ENCODE measurements at places on chromosomes 11 and 22.

DNA sequence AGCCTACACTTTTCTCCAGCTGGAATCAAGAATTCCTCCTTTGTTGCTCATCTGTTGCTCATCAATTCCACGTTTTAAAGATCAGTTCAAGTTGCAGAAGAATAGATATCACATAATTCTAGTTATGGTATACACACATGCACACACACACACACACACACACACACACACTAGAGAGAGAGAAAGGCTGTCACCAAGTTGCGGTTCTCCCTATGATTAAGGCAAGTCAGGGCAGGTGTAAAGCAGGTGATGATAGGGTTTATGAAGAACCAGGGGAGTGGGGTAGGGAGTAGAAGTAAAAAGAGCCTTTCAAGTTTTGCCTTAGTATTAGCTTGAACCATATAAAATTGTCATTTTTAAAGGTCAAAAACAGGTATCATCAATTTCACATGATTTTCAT is 31.7 kb upstream of the TMPRSS4 start:
- no peak for DNase-seq

GRCh38 chr11:97902828-97903227 is 1117.9 kb upstream of the CNTN5 start:
- DNase-seq: no peak

DNA sequence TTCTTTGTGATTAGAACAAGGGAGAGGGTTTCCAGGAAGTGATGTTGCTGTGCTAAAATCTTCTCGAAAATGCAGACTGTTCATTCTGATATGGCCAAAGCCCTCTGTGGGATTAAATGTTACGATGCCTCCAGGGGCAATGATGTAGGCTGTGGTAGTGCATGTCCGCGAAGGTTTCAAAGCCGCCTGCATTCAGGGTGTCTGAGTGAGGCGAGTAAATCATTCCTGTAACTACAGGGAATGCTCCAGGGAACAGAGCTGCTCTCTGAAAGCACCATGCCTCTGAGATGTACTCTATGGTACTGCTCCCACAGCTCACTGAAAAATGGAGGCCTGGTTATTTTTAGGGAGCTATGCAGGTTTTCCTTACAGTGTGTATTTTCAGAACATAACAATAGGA is 21.2 kb downstream of the PDGFD start:
- DNase-seq: no peak

GRCh38 chr22:39466228-39467006 is 9.6 kb downstream of the MGAT3 start:
- DNase-seq: no peak

GRCh38 chr11:114819028-114819427 is 140.7 kb downstream of the NXPE2 start:
- DNase-seq: no peak

DNA sequence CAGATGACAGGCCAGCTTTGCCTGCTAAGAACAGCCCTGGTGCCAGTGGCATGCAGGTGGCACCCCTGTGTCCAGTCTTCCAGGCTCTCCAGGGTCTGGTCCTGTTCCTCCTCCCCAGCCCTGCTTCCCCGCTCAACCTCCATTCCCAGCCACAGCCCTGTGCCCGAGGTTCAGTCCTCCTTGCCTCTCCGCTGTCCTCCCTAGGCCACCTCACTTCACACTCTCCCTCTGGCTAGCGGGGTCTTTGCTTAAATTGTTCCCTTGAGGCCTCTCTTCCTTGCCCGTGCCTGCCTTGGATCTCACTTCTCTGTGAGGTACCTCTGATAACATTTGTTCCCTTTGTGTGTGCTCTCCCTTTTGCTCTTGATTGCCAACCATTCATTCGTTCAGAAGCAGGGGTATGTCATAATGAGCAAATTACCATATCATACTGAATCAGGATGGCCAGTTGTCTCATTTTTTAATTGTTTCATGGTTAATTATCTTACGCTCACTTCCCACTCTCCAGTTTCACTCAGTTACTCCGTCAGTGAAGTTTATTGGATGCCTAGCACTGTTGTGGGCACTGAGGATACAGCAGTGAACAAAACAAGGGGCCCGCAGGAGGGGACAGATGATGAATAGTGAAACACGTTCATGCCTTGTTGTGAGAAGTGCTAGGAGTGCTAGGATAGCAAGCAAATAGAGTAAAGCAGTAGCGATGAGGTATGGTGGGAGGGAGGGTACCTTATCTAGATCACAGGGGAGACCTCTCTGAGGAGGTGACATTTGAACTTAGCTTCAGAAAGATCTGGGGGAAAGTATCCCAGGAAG is 7.4 kb downstream of the BMAL1 start:
- DNase-seq: no peak

GRCh38 chr11:69230856-69231425 is 63.0 kb upstream of the MYEOV start:
- DNase-seq: no peak

- no peak for DNase-seq
These were observed 25.8 kb upstream of the C11orf96 start for GRCh38 chr11:43916621-43917020.

GRCh38 chr11:16981651-16982194 is 32.5 kb downstream of the PLEKHA7 start:
- DNase-seq: no peak

DNA sequence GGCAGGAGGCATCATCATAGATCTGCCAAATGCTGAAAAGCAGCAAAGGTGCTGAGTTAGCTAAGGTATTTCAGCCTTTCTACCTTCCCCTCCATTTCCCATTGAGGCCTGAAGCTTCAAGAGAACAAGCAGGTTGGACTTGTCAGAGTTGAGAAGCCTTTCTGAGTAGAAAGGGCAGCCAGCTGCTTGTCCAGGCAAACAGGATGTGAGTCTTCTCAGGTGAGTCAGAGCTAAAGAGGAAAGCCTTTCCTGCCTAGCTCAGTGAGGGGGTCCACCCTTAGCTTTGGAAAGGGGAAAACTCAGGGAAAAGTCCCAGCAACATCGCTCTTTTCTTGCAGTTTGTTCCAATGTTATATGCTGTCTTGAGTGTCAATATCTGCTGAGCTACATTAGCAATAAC is 13.2 kb upstream of the MPZL2 start:
- DNase-seq: no peak

DNA sequence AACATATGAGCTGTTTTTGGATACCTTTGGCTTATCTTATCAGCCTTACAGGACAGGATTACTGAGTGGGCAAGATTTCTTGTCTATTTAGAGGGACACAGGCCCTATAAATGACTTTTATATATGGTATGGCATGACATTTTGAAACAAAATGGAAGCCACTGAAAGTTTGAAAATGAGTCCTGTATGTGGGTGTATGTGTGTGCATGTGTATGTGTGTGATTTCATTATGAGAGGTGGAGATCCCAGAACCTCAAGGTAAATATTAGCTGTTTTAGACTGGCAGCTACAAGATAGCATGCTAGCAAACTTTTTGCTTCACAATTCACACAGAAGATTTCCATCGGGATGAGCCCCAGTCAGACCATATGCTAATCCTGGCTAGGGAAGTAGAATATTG is 970.5 kb upstream of the CCDC90B start:
- DNase-seq: no peak

DNA sequence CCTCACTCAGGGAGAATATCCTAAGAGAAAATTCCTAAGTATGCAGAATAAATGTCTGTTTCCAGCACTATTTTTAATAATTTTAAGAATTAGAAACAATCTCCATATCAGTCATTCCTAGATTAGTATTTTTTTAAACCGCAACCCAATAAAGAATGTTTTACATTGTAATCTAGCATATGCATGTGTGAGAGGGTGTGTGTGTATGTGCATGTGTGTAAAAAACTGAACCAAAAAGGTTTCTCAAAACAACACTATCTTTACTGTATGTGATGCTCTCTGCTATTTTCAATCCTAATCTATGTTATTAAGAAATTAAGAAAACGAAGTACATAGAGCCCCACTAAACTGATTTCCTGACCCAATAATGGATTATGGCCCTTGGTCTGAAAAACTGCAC is 90.6 kb upstream of the AKIP1 start:
- DNase-seq: no peak

DNA sequence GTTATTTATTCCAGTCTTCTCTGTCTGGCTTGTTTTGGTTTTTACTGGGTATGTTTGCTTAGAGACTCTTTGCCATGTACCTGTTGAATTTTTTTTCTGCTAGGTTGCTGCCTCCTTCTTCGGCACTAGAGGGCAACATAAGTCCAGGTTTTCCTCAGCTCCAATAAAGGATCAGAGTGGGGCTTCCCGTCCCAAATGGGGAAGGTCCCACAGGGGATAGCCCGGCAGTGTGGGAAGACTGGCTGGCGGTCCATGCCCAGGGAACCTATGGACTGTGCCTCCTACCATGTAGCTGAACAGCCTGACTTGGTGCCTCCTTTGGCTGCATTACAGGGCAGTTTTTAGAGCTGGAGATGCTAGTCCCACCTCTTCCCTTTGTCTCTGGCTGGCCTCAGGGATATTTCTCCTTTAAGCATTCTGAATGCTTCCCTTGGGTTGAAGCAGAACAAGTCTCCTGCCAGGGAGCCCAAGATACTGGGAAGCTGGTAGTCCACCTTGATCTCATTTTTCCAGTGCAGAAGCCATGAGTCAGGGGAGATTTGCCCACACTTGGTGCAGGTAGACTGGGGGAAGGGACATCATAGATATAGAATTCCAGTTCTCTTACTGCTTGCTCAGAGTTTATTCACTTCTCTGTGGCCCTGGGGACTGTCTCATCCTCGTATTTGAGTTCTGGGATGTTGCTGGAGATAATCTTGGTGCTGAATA is 60.2 kb downstream of the BRD1 start:
- DNase-seq: no peak

DNA sequence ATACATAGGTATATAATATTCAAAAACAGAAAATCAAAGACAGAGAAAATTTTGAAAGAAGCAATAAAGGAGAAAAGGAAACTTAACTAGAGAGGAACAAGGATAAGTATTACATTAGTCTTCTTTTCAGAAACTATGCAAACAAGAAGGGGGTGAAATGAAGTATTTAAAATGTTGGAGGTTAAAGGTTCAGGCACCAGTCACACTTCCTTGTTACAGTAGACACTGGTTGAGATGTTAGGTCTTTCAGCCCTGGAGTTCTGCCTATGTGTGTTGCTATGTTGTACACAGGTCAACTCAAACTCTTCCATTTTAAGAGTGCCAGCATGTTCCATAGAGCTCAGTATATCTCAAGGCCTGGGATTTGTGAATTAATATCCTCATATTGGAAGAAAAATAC is 6.0 kb upstream of the MS4A4A start:
- no peak for DNase-seq

- no peak for DNase-seq
These were observed 333.9 kb upstream of the KIRREL3 start for GRCh38 chr11:127334466-127334865.

GRCh38 chr11:104036588-104036987 is at the start of gene DDI1:
TSS of gene DDI1 (plus strand) at chr11:104036640. CDS start at chr11:104036823, 183 bp downstream.
- no peak for DNase-seq

DNA sequence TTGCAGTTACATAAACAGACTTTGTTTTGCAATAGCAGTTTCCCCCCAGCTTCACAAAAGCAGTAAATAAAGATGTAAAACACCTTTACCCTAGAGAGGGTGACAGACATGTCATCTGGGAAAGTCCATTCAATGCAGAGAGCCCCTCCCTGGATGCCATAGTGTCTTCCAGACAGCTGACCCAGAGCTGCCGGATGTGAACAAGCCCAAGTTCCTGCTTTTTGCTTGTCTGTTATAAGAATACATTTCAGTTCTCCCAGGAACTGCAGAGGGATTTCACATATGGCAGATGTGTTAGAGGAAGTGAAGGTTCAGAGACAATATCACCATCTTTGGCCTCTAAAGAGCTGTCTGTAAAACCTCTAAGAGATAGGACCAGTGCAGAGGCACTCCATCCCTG is 48.9 kb downstream of the RELT start:
- no peak for DNase-seq

DNA sequence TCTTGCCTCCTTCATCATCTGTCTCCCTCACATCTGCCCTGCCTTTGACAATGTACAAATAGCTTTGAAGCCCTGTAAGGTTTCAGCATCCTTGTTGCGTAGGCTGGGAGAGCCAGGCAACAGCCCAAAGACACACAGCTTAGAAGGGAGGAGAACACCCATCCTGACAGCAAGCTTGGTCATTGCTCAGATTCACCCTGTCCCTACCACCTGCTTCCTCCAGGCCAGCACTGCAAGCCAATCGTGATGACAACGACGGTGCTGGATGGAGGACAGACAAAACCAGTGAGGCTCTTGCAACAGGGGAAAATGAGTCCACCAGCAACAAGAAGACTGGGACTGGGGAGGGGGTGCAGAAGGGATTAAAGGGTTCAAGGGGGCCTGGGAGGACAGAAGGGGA is 32.9 kb upstream of the CD5 start:
- no peak for DNase-seq

DNA sequence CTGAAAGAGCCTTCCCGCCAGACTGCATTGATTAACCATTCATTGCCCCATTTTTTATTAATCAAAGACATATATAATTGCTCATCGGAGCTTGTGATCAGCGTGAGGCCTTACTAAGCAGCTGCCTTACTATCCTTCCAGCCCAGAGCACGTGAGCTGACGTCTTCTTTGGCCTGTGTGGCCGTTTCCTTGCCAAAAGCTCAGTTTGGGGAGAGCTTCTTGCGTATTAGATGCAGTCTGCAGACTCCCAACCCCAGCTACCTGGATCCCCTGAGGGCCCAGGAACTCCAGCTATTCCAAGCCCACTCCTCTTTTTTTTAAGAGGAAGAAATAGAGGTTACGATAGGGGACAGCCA is 784 bp upstream of the SLC43A3 start:
- DNase-seq: no peak

DNA sequence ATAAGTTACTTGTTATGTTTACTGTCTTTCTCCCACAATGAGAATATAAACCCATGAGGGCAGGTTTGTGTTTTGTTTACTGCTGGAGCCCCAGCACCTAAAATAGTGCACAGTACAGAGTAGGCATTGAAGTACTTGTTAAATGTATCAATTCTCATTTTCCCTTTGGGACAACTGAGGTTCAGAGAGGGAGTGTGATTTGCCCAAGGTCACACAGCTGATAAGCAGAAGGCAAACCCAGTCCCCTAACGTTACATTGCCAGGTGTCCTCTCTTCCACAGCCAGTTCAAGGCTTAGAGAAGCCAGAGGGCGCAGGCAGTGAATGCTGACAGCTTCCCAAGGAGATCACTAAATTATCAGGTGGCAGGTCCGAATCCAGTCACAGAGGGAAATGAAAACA is 16.8 kb downstream of the ZMAT5 start:
- no peak for DNase-seq

DNA sequence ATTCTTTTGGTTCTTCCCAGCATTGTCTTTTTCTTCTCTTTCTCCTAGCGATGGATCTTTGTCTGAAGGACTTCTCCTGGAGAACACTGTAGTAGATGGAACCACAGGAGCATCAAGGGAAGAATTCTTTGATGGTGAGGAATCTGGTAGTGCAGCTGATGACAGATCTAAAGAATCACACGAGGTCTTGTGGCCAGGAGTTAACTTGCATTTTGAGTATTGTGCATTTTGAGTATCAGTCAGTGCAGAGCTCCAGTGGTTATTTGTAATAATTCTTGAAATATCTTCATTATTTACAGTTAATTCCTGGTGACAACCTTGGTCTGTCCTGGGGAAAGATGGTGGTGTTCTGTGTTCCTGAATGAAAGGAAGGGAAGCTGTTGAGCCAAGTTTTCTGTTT is 14.5 kb upstream of the POGLUT3 start:
- DNase-seq: no peak

- no peak for DNase-seq
These were observed 31.9 kb upstream of the GGTLC2 start for GRCh38 chr22:22612516-22612915.

- peak; percentile 59 for DNase-seq
These were observed at the start of gene USP47 for GRCh38 chr11:11841723-11842420. TSS of gene USP47 (plus strand) at chr11:11841972. CDS start at chr11:11842186, 214 bp downstream.

- no peak for DNase-seq
These were observed 56.6 kb downstream of the SYT13 start for GRCh38 chr11:45229401-45230020.
